ENCODE measurements at places on chromosomes 1 and 21.

GRCh38 chr1:117396636-117397035 is 29.4 kb downstream of the MAN1A2 start:
- DNase-seq: no peak

GRCh38 chr1:205672970-205673369 is 7.3 kb downstream of the SLC45A3 start:
- no peak for DNase-seq

DNA sequence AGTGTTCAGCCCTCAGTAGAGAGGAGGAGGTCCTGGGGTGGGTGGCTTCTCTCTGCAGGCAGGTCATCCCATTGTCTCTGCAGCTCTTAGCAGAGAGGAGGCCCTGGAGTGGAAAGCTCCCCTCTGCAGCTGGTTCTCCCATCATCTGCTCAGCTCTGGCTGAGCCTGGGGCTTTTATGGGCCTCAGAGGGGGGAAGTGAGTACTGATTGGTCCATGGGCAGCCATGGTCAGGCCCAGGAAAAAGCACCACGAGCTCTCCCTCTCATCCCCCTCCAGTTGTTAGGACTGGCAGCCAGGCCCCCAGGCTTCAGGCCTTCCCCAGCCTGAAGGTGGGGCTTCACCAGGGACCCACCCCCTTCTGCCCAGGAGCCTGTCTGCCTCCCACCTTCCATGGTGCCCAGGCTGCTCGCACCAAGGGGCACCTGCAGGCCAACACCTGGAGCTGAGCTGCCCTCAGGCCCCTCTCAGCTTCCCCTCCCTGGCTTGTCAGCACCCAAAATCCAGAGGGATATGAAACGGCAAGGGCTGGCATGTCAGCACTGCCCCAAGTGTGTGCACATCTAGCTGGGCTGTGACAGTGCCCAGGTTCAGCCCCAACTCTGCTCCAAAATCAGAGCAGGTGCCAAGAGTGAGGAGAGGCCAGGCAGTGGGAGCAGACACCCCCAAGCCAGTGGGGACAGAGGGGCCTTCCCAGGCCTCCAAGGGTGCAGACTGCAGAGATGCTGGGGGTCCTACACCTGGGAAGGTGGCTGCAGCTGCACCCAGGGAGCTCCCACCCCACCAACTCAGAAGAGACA is 449.0 kb downstream of the MATN1 start:
- no peak for DNase-seq

- no peak for DNase-seq
These were observed 30.5 kb upstream of the POFUT2 start for GRCh38 chr21:45318146-45318555.

- DNase-seq: no peak
These were observed 108.0 kb downstream of the TNNI3K start for GRCh38 chr1:74343216-74343615.

DNA sequence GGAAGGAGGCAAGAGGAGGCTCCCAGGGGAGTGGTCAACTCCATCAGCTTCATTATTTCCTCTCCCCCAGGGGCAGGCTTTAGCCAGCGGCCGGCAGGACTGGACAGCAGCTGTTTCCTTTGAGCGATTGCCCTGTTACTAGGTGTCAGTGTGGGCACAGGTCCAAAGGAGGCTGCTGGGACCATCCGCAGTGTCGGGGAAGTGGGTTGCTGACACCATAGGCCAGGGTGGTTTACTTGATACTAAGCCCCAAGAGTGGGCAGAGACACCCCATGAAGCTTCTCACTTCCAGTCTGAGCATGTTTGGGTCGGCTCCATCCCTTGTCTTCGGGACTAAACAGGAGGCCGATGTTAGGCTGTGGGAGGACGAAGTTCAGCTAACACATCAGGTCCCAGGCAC is 63.6 kb downstream of the KAZN start:
- DNase-seq: no peak

DNA sequence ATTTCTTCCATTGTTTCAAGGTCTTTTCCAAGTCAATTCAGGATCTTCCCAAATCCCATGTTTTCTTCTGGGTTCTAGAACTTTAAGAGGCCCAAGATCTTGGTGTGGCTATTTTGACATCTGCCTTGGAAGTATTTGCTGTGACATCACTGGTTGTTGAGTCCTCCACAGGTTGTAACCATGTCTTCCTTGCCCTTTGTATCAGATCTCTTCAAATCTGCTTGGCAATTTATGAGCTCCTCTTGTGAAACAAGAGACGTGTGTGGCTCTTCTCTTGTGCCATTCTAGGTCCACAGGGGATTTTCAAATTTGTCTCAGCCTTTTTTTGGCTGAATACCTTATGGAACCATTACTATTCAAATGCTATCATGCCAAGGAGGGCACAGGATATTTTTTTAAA is 60.3 kb upstream of the KCNK2 start:
- DNase-seq: no peak

DNA sequence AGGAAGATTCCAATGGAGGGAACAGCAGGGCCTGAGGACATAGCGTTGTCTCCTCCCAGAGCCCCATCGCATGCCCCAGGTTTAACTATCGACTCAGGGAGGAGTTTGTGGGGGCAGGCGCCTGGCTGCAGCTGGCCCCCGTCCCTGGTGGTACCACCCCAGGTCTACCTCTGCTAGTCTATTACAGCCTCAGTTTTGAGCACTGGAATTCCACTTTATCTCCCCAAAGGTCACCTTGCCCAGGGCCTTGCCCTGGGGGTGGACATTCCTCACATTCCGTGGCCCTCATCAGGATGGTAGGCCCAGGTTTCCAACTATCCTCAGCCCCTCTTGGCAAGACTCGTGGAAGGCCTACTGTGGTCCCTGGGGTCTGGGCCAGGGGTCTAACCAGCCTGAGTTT is 65.4 kb upstream of the SSBP3 start:
- DNase-seq: no peak

GRCh38 chr21:33368576-33368975 is 34.6 kb upstream of the IFNGR2 start:
- DNase-seq: no peak

- DNase-seq: no peak
These were observed 892.5 kb downstream of the PLA2G4A start for GRCh38 chr1:187721216-187721615.

DNA sequence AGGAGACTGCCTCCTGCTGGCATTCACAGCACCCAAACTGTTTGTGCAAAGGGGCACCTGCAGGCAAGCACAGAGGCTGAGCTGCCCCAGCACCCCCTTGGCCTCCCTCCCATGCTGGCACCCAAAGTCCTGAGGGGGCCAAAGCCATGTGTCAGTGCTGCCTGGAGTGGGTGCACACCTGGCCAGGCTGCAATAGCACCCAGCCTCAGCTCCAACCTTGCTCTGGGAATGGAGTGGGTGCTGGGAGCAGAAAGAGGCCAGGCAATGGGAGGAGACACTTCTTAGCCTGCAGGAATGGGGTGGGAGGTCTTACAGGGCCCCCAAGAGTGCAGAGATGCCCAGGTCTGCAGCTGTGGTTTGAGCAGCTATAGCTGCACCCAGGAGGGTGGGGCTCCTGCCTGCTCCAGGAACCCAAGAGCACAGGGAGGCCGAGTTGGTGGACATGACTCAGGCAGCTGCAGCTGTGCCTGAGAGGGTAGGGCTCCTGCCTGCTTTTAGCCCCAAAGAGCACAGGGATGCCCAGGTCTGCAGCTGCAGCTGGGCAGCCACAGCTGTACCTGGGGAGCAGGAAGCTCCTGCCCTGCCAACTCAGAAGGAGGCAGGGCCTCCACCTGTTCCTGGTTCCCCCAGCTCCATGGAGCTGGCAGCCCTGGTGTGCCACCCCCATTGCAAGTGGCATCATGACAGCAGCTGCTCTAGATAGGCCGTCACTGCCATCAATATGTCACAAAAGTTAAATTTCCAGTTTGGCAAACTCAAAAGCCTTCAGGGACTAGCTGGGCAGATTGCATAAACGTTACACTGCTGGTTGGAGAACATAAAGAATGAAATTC is 5.3 kb upstream of the CHD1L start:
- DNase-seq: no peak

- no peak for DNase-seq
These were observed 135.7 kb upstream of the ZNF648 start for GRCh38 chr1:182196897-182197870.

GRCh38 chr1:214523124-214523824 is 28.1 kb downstream of the PTPN14 start:
- DNase-seq: no peak

DNA sequence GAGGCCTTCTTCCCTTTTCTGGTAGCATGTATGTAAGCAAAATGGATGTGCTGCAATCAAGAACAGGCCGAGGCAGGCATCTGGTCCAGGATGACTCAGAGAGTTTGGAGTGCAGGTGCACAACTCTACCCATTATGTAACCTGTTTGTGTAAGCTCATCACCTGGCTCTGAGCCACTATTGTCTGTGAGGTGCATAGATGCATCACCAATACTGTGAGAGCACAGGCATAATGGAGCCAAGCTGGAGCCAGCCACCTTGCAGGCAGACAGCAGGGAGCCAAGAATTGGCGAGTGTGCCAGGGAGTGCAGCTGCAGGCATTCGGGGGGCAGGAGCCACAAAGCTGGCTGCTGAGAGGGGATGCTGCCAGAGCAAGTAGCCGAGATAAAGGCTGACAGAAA is 549.9 kb upstream of the RGS18 start:
- no peak for DNase-seq

- no peak for DNase-seq
These were observed 51.7 kb downstream of the SLC16A1 start for GRCh38 chr1:112904071-112904830.

DNA sequence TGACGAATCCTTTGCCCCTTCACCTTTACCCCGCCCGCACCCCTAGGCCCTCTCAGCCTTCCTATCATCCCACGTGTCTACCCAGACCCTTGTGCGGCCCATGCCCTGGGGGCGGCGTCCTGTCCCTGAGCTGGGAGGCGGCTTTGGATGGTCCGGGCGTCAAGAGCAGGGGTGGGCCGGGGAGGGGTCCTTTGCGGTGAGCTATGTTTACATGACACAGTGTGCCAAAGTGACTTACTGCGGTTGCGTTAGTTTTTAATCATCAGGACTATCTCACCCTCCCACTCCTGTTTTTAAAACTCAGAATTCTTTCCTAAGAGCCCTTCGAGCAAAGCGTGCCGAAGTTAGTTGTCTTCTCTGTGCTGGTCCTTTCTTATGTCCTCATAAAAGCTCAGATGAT is 144.6 kb downstream of the PGBD5 start:
- DNase-seq: no peak

GRCh38 chr1:61277121-61277690 is 194.8 kb downstream of the NFIA start:
- DNase-seq: no peak

DNA sequence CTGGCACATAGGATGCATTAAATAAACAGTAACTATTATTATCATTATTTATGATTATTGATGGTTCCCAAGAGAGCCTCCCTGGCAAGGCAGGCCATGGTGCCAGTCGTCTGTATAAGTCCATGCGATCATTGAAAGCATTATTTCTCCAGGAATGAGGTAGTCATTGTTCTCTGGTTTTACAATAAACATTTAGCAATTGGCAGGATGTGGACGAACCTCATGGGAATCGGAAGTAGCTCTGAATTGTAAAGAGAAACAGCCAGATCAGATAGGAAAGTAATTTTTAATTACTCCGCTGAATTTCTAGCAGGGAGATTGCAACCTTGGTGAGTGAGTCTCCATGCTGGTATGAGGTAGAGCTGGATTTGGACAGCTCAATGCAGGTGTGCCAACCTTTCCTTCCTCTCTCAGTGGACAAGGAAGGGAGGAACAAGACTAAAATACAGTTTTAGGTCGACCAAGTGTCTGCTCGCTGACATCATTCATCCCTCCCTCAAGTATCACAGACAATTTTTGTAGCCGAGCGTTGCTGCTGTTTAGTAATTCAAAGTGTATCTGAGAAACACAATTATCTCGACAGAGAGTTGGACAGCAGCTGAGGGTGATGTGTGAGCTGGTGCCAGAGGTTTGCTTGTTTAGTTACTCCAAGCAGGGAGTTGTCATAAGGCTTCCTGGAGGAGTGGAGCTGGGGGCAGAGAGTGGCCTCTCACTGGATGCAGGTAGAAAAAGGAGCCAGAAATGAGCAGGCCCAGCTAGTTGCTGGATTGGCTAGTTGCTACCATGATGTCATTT is 250.8 kb downstream of the KCNJ6 start:
- no peak for DNase-seq

GRCh38 chr1:115793162-115793561 is 24.6 kb upstream of the CASQ2 start:
- no peak for DNase-seq

GRCh38 chr1:32754317-32755097 is 51.9 kb upstream of the SYNC start:
- DNase-seq: peak; percentile 31

- no peak for DNase-seq
These were observed 7.3 kb downstream of the NPR1 start for GRCh38 chr1:153685544-153686340.

GRCh38 chr21:18759751-18760161 is 356.2 kb upstream of the TMPRSS15 start:
- no peak for DNase-seq

DNA sequence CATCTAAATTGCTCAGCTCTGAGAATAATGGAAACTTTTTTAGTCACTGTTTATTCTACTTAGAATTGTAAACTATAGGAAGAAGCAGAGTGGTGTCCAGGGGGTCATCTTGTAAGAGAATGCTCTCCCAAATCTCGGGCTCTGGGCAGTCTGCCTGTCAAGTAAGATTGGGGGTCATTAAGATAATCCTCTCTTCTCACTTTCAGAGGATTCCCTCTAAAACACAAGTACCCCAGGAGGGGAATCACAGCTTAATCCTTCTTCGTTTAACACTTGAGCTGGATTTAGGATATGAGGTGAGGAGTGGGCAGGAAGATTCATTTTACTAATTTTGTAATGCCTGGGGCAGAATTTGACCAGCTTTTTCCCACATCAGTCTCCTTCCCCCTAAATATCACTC is 81.2 kb downstream of the RPS6KA1 start:
- DNase-seq: no peak

- no peak for DNase-seq
These were observed 1.2 kb downstream of the GLIS1 start for GRCh38 chr1:53737648-53738204.

- DNase-seq: no peak
These were observed 100.5 kb upstream of the COA6 start for GRCh38 chr1:234272656-234273312.

DNA sequence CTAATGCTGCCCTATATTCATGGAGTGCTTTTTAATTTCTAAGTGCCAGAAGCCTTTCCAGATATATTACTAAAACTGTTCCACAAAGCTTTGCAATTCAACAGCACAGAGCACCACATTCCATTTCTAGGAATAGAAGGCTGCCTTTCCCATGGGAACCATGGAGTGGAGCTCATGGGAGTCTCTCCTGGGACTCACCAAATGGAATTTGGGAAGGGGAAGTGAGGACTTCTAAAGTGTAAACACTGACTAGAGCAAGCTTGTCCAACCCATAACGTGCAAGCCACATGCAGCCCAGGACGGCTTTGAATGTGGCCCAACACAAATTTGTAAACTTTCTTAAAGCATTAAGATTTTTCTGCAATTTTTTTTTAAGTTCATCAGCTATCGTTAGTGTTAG is 190.4 kb upstream of the TNR start:
- no peak for DNase-seq

GRCh38 chr1:156118177-156118868 is 3.8 kb downstream of the LMNA start:
- DNase-seq: no peak
